ENCODE measurements at places on chromosomes 4 and X. TPM values are rescaled to one million over a fixed set of nuclear protein-coding genes. Genes with fewer than 3 reads are reported as not detected.
A peak's percentile ranks its signal among the peaks of the same experiment; 100 is the strongest.

DNA sequence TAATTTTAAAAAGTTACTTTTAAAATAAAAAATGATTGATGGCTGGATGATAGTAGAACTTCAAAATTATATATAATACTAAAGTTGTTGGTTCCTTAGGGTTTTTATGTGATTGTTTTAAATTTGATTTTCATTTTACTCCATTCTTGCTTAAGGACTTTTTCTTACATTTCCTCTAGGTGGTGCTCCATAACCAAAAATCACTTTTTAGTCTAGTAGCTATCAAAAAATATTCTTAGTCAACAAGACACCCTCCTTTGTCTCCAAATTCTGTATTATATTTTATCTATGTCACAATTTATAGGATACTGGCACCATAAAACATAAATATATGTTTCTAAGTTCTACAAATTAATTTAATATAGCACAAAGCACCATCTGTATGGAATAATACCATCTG is 67.2 kb upstream of the BRWD3 start:
- no peak for DNase-seq

Gene FAM149A
- 32.4 TPM for polyA plus RNA-seq

Gene SHROOM2
- polyA plus RNA-seq = 3.5 TPM

Gene STBD1
- 1.3 TPM for polyA plus RNA-seq

Gene MAOB
- polyA plus RNA-seq = 91.8 TPM

- no peak for DNase-seq
These were observed 477.0 kb downstream of the GBA3 start for GRCh38 chr4:23169608-23170311.

- no peak for DNase-seq
These were observed 129.4 kb upstream of the SH3RF1 start for GRCh38 chr4:169399976-169400767.

DNA sequence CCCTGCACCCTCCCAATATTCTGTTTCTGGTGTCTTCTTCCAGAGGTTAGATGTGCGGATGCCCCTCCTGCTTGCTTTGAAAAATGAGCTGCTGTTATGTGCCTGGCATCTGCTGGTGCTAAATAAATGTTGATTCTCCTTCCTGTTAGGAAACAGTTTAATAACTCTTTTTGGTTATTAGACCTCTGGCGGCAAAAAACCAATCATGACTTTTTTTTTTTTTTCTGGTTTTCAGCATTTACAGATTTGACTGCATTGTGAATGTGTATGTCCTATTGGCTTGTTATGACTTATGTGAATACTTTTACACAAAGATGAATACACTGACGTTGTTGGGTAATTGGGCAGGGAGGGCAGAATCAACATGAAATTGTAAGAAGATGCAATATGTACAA is 13.6 kb upstream of the TMEM156 start:
- DNase-seq = peak; percentile 27

GRCh38 chrX:15674514-15674840 is 9.9 kb upstream of the CLTRN start:
- DNase-seq = no peak

Gene TBX22
- not detected for polyA plus RNA-seq

Gene NDST4
- not detected for polyA plus RNA-seq

DNA sequence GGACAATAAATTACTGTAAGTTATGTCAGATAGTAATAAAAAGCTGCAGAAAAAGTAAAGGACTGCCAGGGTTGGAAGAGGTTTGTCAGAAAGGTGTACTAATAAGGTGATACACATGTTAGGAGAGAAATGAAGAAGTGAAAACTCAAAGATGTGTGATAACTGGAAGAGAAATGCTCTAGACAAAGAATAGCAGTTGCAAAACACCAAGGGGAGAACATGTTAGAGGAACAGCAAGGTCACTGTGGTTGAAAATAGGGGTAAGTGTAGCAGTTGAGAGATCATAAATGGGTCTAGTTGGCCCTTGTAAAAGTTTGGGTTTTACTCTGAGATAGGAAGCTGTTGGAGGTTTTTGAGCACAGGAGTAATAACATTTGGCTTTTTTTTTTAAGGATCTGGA is 46.9 kb downstream of the HSPA4L start:
- DNase-seq = no peak

DNA sequence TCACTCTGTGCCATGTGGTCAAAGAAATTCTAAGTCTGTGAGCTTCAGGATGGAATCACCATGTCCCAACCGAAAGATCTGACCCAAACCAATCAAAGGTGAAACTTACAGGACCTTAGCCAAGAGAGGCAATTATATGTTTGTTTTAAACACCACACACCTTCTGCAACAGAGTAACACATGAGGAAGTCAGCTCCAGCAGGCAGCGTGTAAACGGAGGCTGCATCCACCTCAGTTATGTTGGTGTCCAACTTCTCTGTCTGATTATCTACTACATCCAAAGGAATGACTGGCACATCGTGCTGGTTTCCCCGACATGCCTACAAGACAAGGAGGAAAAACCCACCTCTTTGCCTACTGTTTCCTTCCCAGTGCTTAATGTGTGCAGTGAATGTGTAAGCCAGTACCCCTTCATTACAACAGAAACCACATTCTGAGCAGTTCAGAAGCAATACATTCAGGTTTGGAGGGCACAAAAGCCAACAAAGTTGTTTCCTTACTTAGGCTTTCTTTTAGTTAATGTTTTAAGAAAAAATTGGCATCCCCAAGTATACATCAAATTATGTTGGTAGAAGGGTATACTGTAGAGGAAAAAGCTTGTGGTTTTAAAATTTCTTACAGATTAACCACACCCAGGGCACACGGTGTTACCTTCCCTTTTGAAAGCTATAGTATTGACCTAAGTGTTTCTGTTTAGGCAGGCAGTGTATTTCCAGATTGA is 12.4 kb downstream of the CASP6 start:
- no peak for DNase-seq

- DNase-seq = no peak
These were observed 376.6 kb upstream of the ATOH1 start for GRCh38 chr4:93451954-93452353.

DNA sequence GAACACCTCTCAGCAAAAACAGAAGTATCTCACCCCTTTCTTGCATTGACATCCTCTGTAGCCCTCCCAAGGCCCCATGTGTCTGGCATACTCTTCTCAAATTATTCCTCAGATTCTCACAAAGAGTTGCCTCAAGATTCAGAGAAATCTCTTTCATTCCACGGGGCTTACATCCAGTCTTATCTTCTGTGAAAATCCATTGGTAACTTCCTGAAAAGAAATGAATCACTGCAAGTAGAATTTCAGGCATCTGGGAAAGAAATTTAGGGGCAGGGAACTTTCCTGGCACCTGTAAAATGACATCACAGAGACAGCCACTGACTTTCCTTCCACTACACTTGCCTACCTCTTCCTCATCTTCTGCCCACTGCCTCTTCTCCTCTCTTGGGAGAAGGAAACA is 182.5 kb upstream of the ARHGEF9 start:
- no peak for DNase-seq

DNA sequence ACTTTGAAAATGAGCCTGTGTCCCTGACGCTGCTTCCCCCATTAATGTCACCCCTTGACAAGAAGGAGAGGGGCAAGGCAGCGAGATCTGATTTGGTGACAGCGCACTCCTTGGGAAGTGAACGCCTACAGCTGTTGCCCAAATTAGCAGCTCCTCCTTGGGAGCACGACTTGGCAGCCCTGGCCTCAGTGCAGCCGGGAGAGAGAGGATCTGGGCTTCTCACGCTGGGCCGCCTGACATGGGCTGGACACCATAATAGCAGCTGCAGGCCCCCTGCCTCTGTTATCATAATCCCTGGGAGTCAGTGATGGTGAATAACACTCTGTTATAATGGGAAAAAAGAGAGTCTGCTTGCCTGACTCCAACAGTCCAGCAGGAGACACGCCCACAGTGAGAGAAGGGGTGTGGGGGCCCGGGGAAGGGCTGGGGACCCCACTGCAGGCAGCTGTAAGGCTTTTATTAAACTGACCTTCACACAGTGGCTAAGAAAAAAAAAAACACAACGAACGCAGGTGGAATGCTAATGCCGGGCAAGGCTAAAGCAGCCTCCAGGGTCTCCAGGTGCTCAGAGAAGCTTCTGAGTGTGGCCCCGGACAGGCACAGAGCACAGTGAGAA is 73.3 kb downstream of the PSAPL1 start:
- no peak for DNase-seq

DNA sequence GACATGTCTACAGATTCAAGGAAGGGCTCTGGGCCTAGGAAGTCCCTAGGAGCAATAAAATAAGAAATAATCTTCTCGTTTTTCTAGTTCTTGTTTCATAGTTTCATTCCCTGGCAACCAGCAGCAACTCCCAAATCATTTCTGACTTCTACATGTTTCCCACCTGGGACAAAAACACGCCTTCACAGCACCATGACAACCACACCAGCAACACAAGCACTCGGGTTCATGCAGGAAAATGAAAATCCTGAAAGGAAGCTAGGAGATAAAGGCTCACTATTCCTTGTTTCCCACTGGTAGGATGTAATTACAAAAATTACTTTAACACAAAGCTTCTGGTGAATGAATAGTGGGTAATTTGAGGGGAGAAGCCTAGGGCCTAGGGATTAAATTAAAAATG is 158.9 kb downstream of the ADAMTS3 start:
- DNase-seq = no peak

DNA sequence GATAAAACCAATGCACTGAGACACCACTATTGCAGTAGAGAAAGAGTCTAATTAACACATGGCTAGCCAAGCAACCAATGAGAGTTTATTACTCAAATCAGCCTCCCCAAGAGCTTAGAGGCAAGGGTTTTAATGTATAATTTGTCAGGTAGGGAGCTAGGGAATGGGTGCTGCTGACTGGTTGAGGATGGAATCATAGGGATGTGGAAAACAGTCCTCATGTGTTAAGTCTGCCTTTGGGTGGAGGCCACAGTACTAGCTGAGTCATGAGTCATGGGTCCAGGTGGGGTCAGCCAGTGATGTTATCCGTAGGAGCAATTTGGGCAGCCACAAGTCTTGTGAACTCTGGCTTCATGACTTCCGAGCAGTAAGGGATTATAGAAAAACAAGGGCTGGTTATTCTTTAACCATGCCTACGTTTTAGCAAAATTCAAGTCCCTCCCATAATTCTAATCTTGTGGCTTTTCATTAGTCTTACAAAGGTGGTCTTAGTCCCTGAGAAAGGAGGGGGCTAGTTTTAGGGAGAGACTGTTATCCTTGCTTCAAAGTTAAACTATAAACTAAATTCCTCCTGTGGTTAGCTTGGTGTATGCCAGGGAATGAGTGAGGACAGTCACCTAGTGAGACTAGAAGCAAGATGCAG is 25.1 kb upstream of the PLAC8 start:
- no peak for DNase-seq

- no peak for DNase-seq
These were observed 181.4 kb upstream of the HCCS start for GRCh38 chrX:10929747-10930146.
